Aorta (tissue), 5 donors: ENCODE measurements at places on chromosomes 6 and 20. TPM values are rescaled to one million over a fixed set of nuclear protein-coding genes. Genes with fewer than 3 reads are reported as not detected.
A peak's percentile ranks its signal among the peaks of the same experiment; 100 is the strongest.

WFDC10B gene
- total RNA-seq, result not detected

KIAA0408 gene
- 1.9 TPM for total RNA-seq

CUTA gene
- 89.9 TPM for total RNA-seq

CAP2 gene
- total RNA-seq, result 21.2 TPM

HLA-DPA1 gene
- total RNA-seq, result 203 TPM

DNA sequence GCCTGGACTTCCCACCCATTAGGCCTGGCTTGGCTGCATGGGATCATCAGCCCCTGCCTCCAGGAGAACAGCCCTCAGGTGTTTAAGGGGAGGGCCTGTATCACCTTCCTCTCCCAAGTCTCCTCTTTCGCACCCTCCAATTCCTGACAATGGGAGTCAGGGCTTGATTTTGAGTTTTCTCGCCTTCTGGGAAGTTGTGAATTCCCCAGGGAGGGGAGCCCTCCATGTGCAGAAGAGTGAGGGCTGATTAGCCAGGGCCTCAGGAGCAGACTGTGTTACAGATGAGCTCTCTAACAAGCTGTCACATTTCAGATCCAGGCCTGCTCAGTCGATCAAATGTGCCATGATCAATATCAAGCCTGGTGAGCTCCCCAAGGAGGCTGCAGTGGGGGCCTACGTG, 42.4 kb downstream of the CNBD2 start:
- H3K27me3 ChIP-seq, result no peaks in the 10 kb centered on the region
- no peak for DNase-seq
- no peaks in the 10 kb centered on the region for H3K36me3 ChIP-seq
- H3K4me3 ChIP-seq, result no peak overlapping the region
- peaks cover 2% of the 10 kb centered on the region for H3K4me1 ChIP-seq

- no peak overlapping the region for H3K27ac ChIP-seq
- H3K27me3 ChIP-seq, result no peaks in the 10 kb centered on the region
- no peaks in the 10 kb centered on the region for H3K4me1 ChIP-seq
- no peak overlapping the region for H3K4me3 ChIP-seq
Observed at GRCh38 chr6:113620386-113620785, 236.8 kb upstream of the MARCKS start.

- H3K27ac ChIP-seq, result no peak overlapping the region
- H3K27me3 ChIP-seq, result no peaks in the 10 kb centered on the region
- DNase-seq, result no peak
- no peaks in the 10 kb centered on the region for H3K4me1 ChIP-seq
Observed at GRCh38 chr6:97133067-97133466, 149.9 kb downstream of the MMS22L start.

- no peak overlapping the region for H3K4me3 ChIP-seq
- H3K27ac ChIP-seq, result no peak overlapping the region
- H3K4me1 ChIP-seq, result no peaks in the 10 kb centered on the region
Observed at GRCh38 chr6:51928320-51928719, 159.1 kb downstream of the PKHD1 start.

GRCh38 chr6:134230087-134230700, 87.7 kb downstream of the SGK1 start:
- no peaks in the 10 kb centered on the region for H3K27me3 ChIP-seq
- no peaks in the 10 kb centered on the region for H3K4me1 ChIP-seq
- H3K27ac ChIP-seq, result no peak overlapping the region
- no peaks in the 10 kb centered on the region for H3K36me3 ChIP-seq
- H3K4me3 ChIP-seq, result no peak overlapping the region

DNA sequence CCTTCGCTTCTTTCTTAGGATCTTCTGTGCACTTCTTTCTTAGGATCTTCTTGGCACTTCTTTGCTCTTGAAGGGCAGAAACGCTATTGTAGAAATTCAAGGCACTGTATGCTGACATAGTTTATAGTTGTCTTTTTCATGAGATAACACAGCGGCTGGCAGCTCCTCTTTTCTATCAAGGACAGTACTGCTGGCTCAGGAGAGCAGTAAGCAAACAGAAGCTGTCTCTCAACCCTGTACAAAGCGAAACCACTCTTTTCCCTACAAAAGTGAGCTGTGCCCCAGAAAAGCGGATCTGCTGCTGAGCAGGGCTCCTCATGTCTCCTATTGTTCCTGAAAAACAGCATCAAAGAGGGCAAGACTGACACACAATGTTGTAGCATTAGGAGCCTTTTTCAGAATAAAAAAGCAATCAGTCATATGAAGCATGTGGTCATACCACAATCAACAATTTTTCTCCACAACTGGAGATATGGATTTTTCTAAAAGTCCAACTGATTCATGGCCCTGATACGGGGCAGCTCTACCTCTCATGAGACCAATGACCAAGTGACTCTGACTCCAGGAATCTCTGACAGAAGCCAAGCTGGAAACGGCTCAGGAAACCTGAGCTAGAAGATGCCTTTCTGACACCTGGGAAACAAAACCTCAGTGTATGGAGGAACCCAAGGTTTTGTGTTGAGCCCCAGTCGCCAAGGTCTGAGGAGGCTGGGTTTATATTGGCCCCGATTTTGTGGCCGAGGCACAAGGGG, 255.9 kb downstream of the ESR1 start:
- no peaks in the 10 kb centered on the region for H3K36me3 ChIP-seq
- no peak for DNase-seq
- no peaks in the 10 kb centered on the region for H3K27me3 ChIP-seq
- no peak overlapping the region for H3K27ac ChIP-seq
- H3K4me3 ChIP-seq, result no peak overlapping the region

- H3K27ac ChIP-seq, result no peak overlapping the region
- peak; percentile 38 for DNase-seq
- no peaks in the 10 kb centered on the region for H3K27me3 ChIP-seq
- no peaks in the 10 kb centered on the region for H3K36me3 ChIP-seq
Observed at GRCh38 chr20:44418069-44418905, 57.4 kb upstream of the TTPAL start.

GRCh38 chr20:32670773-32671455, 2.8 kb downstream of the C20orf203 start:
- no peaks in the 10 kb centered on the region for H3K4me1 ChIP-seq
- H3K27ac ChIP-seq, result no peak overlapping the region
- no peak overlapping the region for H3K4me3 ChIP-seq
- no peaks in the 10 kb centered on the region for H3K36me3 ChIP-seq
- no peak for DNase-seq
- no peaks in the 10 kb centered on the region for H3K27me3 ChIP-seq

GRCh38 chr20:4516876-4517275, 204.8 kb upstream of the PRND start:
- DNase-seq, result no peak
- H3K36me3 ChIP-seq, result no peaks in the 10 kb centered on the region
- no peak overlapping the region for H3K27ac ChIP-seq
- H3K27me3 ChIP-seq, result no peaks in the 10 kb centered on the region
- H3K4me3 ChIP-seq, result no peak overlapping the region
- no peaks in the 10 kb centered on the region for H3K4me1 ChIP-seq

GRCh38 chr20:40941133-40941610, 87.5 kb upstream of the TOP1 start:
- no peaks in the 10 kb centered on the region for H3K4me1 ChIP-seq
- DNase-seq, result no peak
- no peak overlapping the region for H3K4me3 ChIP-seq
- H3K27me3 ChIP-seq, result no peaks in the 10 kb centered on the region
- no peak overlapping the region for H3K27ac ChIP-seq

GRCh38 chr6:97401533-97401932, 118.5 kb upstream of the MMS22L start:
- H3K4me3 ChIP-seq, result no peak overlapping the region
- H3K4me1 ChIP-seq, result no peaks in the 10 kb centered on the region
- H3K36me3 ChIP-seq, result no peaks in the 10 kb centered on the region
- DNase-seq, result no peak
- no peak overlapping the region for H3K27ac ChIP-seq
- no peaks in the 10 kb centered on the region for H3K27me3 ChIP-seq

DNA sequence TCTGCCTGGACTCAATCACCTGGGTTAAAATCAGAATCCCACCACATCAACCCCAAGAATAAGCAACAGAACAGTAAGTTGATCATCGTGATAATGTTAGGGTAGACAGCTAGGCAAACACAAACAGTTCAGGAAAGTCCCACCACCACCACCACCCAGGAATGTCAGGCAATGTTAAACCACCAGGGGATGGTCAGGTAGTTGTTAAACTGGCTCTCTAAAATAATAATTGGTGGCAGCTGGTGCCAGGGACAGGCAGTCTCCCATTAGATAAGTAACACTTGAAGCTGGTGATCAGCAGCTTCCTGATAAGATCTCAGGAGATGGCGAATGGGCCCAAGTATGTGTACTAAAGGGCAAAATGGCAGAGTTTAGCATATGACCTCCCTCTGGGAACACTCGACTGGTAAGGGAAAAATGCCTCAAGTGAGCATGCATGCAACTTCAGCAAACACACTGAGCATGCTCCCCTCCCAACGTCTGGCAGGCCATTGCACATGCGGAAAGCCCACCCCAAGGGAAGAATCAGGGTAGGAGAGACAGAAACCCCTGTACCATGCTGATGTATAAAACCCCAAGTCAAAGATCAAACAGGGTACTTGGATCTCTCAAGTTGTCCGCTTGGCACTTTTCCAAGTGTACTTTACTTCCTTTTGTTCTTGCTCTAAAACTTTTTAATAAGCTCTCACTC, 66.6 kb downstream of the IPCEF1 start:
- no peak overlapping the region for H3K27ac ChIP-seq
- H3K4me3 ChIP-seq, result no peak overlapping the region
- H3K4me1 ChIP-seq, result no peaks in the 10 kb centered on the region
- no peak for DNase-seq
- H3K27me3 ChIP-seq, result no peaks in the 10 kb centered on the region
